ENCODE measurements at places on chromosomes 11 and 22.

- peak; percentile 54 for DNase-seq
These were observed 1.3 kb upstream of the HDAC10 start for GRCh38 chr22:50252082-50253045.

GRCh38 chr11:89490981-89491690 is at the start of gene NOX4:
NOX4 (minus strand) TSS chr11:89491375; CDS start chr11:89491246, 129 bp downstream.
- DNase-seq = no peak

- no peak for DNase-seq
These were observed 21.6 kb upstream of the LMO1 start for GRCh38 chr11:8285228-8285627.

- DNase-seq = no peak
These were observed 283.0 kb downstream of the DDX10 start for GRCh38 chr11:108947654-108948570.

DNA sequence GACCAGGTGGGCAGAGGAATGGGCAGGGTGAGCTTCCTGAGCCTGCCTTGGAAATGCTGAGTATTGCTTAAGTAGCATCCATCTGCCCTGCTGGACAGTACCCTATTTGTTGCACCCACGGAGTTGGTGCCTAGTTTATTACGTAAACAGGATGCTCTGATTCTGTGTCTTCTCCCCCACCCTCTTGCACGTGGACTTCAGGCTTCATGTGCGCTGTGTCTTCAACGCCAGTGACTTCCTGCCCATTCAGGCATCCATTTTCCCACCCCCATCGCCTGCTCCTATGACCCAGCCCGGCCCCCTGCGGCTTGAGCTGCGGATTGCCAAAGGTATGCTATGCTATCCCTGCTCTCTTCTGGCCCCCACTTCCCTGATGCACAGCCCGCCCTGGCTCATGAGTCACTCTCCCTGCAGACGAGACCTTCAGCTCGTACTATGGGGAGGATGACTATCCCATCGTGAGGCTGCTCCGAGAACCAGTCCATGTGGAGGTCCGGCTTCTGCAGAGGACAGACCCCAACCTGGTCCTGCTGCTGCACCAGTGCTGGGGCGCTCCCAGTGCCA is 5.7 kb downstream of the ZP1 start:
- no peak for DNase-seq

DNA sequence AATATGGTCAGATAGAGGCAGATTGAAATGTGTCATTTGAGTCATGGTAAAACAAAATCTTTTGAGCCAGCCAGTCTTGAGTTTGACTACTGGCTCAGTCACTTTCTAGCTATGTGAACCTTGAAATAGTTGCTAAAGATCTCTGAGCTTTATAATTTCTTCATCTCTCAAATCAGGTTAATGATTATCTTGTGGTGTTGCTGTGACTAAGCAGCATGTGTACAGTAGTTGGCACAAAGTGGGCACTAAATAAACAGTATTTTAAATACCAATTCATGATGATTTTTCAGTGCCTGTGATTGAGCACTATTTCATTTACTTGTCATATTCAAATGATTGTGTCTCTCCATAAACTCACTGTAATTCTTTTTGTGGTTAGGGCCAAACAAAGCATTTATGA is 70.8 kb downstream of the RAB38 start:
- DNase-seq = no peak

GRCh38 chr11:115201111-115201792 is 303.0 kb downstream of the CADM1 start:
- no peak for DNase-seq

- DNase-seq = no peak
These were observed 82.9 kb upstream of the CRTAM start for GRCh38 chr11:122755409-122755808.

DNA sequence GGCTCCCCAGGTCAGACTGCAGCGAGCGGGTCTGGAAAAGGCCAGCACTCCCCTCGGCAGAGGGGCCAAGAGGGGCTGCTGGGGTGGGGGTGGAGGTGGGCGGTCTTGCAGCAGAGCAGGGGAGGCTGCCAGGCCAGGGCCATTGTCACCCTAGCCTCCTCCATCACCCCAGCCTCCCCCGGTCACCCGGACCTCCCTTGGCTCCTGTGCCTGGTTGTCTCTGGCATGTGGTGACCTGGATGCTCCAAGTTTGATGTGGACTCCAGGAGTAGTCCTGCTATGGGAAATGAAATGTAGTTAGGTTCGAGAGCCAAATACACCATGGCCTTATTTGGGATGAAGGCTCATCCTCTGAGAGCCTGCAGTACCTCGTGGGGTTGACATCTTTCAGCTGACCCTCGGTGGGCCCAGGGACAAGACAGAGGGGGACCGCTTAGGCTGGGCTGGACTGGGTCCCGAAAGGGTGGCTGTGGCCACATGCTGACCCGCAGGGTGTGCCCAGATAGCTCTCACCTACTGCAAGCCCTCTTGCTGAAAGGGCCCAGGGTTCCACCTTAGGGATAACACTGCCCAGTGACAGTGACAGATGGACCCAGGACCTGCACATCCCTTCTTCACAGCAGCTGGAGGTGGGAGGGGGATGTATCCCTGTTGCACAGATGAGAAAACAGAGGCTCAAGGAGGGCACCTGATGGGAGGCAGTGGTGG is 24.1 kb downstream of the MRGPRD start:
- no peak for DNase-seq

GRCh38 chr22:43099095-43099494 is 9.9 kb upstream of the TTLL1 start:
- no peak for DNase-seq

DNA sequence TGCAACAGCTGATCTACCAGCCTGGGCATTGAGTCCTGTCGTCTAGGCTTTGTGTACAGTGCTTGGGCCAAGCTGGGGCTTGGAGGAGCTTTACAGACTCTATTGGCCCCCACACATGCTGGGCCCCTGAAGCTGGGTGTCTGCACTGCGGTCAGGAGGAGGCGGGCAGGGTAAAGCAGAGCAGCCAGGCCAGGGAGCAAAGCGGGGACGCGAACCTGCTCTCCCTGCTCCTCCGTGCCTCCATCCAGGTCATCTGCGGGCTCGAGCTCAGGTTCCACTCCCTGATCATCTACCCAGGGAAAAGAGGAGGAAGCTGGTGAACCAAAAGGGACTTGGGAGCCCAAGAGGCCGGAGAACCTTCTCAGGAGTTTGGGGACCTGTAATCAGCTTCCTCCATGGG is 27.0 kb downstream of the USH1C start:
- no peak for DNase-seq

GRCh38 chr22:24191381-24191841 is 10.1 kb downstream of the SUSD2 start:
- no peak for DNase-seq

- DNase-seq = no peak
These were observed 57.6 kb downstream of the MYH9 start for GRCh38 chr22:36330127-36330526.

DNA sequence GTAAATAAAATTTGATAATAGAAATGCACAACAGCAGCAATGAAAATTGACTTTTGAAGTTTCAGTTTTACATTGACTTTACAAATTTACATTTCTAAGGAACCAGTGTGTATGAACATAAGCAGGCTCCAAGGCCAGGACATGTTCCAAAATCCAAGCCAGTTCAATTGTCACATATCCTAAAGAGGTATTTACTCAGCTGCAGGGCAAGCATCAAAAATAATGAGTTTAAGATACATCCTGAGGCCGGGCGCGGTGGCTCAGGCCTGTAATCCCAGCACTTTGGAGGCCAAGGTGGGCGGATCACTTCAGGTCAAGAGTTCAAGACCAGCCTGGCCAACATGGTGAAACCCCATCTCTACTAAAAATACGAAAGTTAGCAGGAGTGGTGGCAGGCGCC is 39.0 kb upstream of the AKIP1 start:
- no peak for DNase-seq

DNA sequence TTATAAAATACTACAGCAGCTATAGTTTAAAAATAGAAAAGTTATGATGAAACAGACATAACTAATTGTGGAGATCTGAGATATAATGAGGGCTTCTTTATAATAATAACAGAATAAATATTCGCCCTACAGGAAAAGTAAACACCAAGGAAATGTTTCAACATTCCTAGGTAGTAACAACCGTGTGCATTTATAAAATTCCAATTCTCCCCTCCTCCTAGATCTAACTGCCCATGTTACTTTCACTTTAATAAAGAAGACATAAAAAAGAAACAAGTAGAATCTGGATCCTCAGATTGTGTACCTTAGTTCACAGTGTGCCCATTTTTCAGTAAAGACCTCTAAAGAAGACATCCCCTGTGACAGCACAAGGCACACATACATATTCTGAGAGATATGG is 57.8 kb upstream of the MN1 start:
- DNase-seq = no peak

DNA sequence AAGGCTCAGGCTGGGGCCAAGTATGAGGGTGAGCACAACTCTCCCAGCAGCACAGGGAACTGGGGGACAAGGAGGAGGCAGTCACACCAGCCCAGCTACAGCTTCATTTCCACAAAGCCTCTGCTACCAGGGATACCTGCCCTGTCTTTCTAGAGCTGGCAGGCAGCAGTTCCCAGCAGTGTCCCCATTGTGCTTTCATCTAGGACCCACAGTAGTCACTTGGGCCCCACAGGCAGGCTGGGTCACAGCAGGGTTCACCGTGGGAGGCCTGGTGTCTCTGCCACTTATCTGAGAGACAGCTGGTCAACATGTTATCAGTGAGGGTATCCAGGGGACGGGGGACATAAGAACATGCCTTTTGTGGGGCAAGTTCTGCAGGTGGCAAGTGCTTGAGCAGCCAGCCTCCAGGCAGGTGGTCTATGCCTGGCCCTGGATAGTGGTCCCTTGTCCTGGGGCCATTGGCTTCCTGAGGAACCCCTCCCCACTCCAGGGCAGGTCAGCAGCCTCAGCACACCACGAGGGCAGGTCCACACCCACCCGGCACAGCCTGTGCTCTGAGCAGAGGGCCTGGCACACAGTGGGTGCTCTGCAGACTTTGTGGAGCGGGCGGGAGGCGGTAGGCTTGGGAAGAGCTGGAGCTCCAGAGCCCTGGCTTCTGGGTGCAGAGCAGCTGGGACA is 29.9 kb downstream of the GNAZ start:
- no peak for DNase-seq

DNA sequence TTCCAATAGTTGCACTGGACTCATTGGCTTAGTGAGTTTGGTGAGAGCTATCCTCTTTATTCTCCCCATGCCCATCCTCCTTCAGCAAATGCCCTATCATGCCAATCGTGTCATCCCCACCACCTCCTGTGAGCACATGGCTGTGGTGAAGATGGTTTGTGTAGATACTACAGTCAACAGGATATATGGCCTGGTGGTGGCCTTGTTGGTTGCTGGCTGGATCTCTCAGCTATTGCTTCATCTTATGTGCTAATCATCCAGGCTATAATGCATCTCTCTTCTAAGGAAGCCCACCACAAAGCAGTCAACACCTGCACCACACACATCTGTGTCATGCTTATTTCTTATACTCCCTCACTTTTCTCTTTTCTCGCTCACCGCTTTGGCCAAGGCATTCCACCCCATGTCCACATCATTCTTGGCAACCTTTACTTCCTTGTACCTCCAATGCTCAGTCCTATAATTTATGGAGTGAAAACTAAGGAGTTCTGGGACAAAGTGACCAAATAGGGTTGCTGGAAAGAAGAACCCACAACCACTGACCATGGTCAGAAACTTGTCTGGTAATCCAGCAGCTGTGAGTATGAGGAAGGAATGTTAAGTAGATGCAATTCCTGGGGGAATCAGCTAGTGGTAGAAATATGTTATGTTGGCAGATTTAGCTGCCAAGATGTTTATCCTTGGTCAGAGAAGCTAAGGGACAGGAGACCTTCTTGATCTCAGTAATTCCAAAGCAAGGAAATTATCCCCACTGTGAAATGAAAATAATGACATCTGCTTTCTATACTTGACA is 16.3 kb upstream of the OR56B1 start:
- no peak for DNase-seq

- no peak for DNase-seq
These were observed 89.6 kb downstream of the CSNK2A3 start for GRCh38 chr11:11263238-11264005.

DNA sequence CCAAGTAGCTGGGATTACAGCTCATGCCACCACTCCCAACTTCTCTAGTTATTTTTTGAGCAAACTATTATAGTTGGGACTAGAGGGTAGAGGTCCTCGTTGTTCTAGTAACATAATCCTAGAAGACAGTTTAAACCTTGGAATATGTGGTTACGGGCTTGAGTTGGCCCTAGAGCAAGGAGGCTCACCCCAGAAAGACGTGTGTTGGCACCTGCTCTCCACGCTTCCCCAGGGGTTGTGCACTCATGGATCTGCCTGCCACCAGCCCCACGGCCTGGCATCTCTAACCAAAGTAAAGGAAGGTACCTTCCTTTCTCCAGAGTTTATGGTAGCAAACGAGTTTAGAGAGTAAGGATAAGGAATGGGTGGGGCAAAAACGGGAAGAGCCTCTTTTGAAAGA is 79.0 kb downstream of the SCN3B start:
- DNase-seq = no peak

DNA sequence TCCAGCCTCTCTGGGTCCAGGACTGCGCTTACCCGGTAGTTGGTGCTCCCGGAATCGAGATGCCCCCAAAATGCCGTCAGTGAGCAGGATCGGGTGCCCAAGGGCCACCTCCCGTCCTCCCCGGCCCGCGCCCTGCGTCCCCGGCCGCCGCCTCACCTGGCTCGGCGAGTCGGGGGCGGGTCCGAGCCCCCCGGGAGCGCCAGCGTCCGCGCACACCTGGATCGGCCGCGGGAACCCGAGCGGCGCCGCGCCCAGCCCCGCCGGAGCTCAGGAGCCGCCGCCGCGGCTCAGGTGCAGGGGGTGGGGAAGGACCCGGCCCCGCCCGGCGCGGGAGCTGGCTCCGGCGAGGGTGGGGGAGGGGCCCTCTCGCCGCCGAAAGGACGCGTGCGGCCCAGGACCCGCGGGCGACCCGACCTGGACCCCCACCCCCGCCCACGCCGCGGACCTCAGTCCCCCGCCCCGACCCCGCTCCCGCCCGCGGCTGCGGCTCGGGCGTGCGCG is at the start of gene SHANK2:
Gene SHANK2 (minus strand): TSS at position 309 of the 501 bp plus-strand sequence. CDS start 105,251 bp downstream, outside the sequence.
- no peak for DNase-seq

DNA sequence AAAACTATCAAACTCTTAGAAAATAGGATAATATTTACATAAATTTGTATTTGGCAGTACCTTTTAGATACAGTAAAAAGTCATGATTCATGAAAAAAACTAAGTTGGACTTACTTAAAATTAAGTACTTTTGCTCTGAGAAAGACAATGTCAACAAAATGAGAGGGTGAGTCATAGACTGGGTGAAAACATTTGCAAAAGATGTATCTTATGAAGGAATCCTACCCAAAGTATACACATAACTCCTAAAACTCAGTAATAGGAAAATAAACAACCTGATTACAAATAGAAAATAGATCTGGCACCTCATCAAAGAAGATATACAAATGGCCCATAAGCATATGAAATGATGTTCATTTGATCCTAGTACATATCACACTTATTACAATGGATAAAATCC is 1154.6 kb downstream of the JRKL start:
- no peak for DNase-seq
